Type B pancreatic cell (in vitro differentiated cells): ENCODE measurements at places on chromosomes 1 and 21. TPM values are rescaled to one million over a fixed set of nuclear protein-coding genes. Genes with fewer than 3 reads are reported as not detected.

The MIXL1 gene
- 0.14 and 0.63 TPM in 2 replicates for total RNA-seq

The CCDC27 gene
- not detected in 2 replicates for total RNA-seq

The GPR25 gene
- not detected in 2 replicates for total RNA-seq

The RASSF5 gene
- total RNA-seq: 3.8 and 5.9 TPM in 2 replicates

The IVL gene
- 10.9 and 19.3 TPM in 2 replicates for total RNA-seq

The LINGO4 gene
- not detected in 2 replicates for total RNA-seq

The ADAM30 gene
- total RNA-seq: not detected in 2 replicates

The KCNJ15 gene
- total RNA-seq: 3.9 and 4.9 TPM in 2 replicates

The COL11A1 gene
- 1.2 and 58.3 TPM in 2 replicates for total RNA-seq

The GALE gene
- 39.0 and 47.7 TPM in 2 replicates for total RNA-seq

The CSMD2 gene
- total RNA-seq: 0.48 and 1.8 TPM in 2 replicates

The S100A2 gene
- 0.75 and 2.4 TPM in 2 replicates for total RNA-seq

The ADORA3 gene
- total RNA-seq: not detected in 2 replicates

The PLA2G2C gene
- total RNA-seq: not detected in 2 replicates

The KCNJ6 gene
- total RNA-seq: 2.1 and 3.7 TPM in 2 replicates

The PLPP3 gene
- 32.6 and 79.0 TPM in 2 replicates for total RNA-seq

The CXADR gene
- total RNA-seq: 47.3 and 52.1 TPM in 2 replicates

The KAZN gene
- total RNA-seq: 21.9 and 33.7 TPM in 2 replicates

The TIAM1 gene
- total RNA-seq: 49.3 and 67.6 TPM in 2 replicates

The F5 gene
- 5.5 and 6.0 TPM in 2 replicates for total RNA-seq

The PROX1 gene
- 23.9 and 32.9 TPM in 2 replicates for total RNA-seq

The TBX15 gene
- 0.19 and 8.5 TPM in 2 replicates for total RNA-seq

The TRPM2 gene
- 0.05 and 0.07 TPM in 2 replicates for total RNA-seq

The MCOLN2 gene
- 0.19 and 0.31 TPM in 2 replicates for total RNA-seq

The ATP6V1G3 gene
- total RNA-seq: 0.69 and 0.89 TPM in 2 replicates

The AGBL4 gene
- total RNA-seq: 0.39 and 0.79 TPM in 2 replicates

The NUP210L gene
- total RNA-seq: 0.07 TPM in 1 of 2 replicates, not detected in the other

The KIAA1614 gene
- 0.31 and 2.9 TPM in 2 replicates for total RNA-seq

The S100A7 gene
- total RNA-seq: 6.2 and 10.2 TPM in 2 replicates

The BMP8B gene
- total RNA-seq: 1.5 and 2.4 TPM in 2 replicates

The SLFNL1 gene
- 0.14 and 0.60 TPM in 2 replicates for total RNA-seq

The FAM43B gene
- 0.21 and 1.3 TPM in 2 replicates for total RNA-seq

The PCSK9 gene
- total RNA-seq: 9.5 and 15.3 TPM in 2 replicates

The OR2L13 gene
- not detected in 2 replicates for total RNA-seq

The CLCA1 gene
- total RNA-seq: 4.9 and 10.1 TPM in 2 replicates

The ATP8B2 gene
- total RNA-seq: 11.5 and 39.5 TPM in 2 replicates

The C1orf226 gene
- 12.6 and 15.8 TPM in 2 replicates for total RNA-seq

The MMEL1 gene
- 1.1 TPM in 1 of 2 replicates, not detected in the other for total RNA-seq

The TEKT2 gene
- 2.1 and 9.6 TPM in 2 replicates for total RNA-seq

The BGLAP gene
- 0.64 and 3.1 TPM in 2 replicates for total RNA-seq

The SIM2 gene
- 0.50 and 14.8 TPM in 2 replicates for total RNA-seq

The JUN gene
- total RNA-seq: 160 and 262 TPM in 2 replicates

The GRIK3 gene
- 1.4 and 2.3 TPM in 2 replicates for total RNA-seq

The GPR52 gene
- total RNA-seq: 0.43 and 0.94 TPM in 2 replicates

The TRNP1 gene
- 39.2 and 52.3 TPM in 2 replicates for total RNA-seq

The SELL gene
- total RNA-seq: 0.17 TPM in 1 of 2 replicates, not detected in the other

The ZNF695 gene
- 7.4 and 17.9 TPM in 2 replicates for total RNA-seq

The TNFRSF4 gene
- 0.31 TPM in 1 of 2 replicates, not detected in the other for total RNA-seq

The IGSF9 gene
- 36.4 and 44.3 TPM in 2 replicates for total RNA-seq

The RGS16 gene
- 9.7 and 14.6 TPM in 2 replicates for total RNA-seq

The VASH2 gene
- total RNA-seq: 3.5 and 27.4 TPM in 2 replicates

The C8B gene
- total RNA-seq: 0.68 and 0.76 TPM in 2 replicates

The CLCA4 gene
- 0.10 TPM in 1 of 2 replicates, not detected in the other for total RNA-seq

The TSPEAR gene
- 0.34 and 0.59 TPM in 2 replicates for total RNA-seq

The GSTM5 gene
- 0.17 and 0.52 TPM in 2 replicates for total RNA-seq

The PTPN22 gene
- total RNA-seq: not detected in 2 replicates

The LRRC39 gene
- 0.40 and 0.63 TPM in 2 replicates for total RNA-seq

The SPRR2F gene
- 2.5 and 5.1 TPM in 2 replicates for total RNA-seq

The KLHDC7A gene
- 0.38 and 0.94 TPM in 2 replicates for total RNA-seq

The CELA2A gene
- 0.67 and 3.5 TPM in 2 replicates for total RNA-seq
